ENCODE measurements at places on chromosomes 7 and 10.

DNA sequence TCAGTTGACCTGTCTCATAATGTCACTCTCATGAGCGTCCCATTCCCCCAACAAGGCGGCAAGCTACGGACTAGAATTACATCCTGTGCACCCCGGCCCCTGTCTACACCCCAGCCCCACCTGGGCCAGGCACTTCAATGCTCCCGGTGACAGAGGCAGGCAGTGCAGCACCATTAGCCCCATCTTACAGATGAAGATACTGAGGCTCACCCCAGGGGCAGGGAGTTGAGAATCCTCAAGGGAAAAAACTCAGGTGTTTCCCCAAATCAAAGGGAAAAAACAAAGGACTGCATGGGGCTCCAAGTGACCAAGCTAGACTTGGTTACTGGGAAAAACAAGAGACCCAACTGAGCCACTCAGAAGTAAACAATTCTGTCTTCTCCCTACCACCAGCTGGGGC is 4.5 kb downstream of the DLG5 start:
- no peak for DNase-seq

GRCh38 chr10:119468542-119469324 is 73.8 kb downstream of the RGS10 start:
- no peak for DNase-seq

- DNase-seq, result peak; percentile 81
These were observed 150.0 kb upstream of the RSU1 start for GRCh38 chr10:16966991-16967865.

GRCh38 chr7:120876922-120877321 is 19.0 kb upstream of the TSPAN12 start:
- DNase-seq, result no peak

- DNase-seq, result peak; percentile 37
These were observed 118.1 kb downstream of the PTPRN2 start for GRCh38 chr7:158469396-158470051.

GRCh38 chr10:48901319-48901718 is 38.3 kb downstream of the LRRC18 start:
- DNase-seq, result no peak

DNA sequence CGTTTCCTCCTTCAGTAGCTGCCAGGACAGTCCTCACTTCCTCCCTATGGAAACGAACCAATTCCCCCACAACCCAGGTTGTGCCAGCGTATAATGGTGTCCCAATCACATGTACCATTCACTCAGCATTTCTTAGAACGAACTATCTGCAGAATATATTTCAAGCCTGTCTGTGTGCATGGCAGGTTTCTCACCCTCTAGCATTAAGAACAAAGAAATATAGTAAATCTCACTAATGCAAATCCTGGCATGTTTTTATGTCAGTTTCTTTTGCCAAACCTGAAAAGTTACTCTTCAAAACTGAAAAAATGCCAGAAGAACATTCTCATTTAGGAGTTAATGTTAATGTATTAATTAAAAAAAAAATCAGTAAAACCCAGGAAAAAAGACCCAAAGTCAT is 405.9 kb upstream of the KLF6 start:
- DNase-seq, result no peak

GRCh38 chr10:113140143-113141011 is 190.3 kb downstream of the TCF7L2 start:
- DNase-seq, result no peak

GRCh38 chr10:103852856-103853255 is 2.5 kb downstream of the SH3PXD2A start:
- DNase-seq, result peak; percentile 69

DNA sequence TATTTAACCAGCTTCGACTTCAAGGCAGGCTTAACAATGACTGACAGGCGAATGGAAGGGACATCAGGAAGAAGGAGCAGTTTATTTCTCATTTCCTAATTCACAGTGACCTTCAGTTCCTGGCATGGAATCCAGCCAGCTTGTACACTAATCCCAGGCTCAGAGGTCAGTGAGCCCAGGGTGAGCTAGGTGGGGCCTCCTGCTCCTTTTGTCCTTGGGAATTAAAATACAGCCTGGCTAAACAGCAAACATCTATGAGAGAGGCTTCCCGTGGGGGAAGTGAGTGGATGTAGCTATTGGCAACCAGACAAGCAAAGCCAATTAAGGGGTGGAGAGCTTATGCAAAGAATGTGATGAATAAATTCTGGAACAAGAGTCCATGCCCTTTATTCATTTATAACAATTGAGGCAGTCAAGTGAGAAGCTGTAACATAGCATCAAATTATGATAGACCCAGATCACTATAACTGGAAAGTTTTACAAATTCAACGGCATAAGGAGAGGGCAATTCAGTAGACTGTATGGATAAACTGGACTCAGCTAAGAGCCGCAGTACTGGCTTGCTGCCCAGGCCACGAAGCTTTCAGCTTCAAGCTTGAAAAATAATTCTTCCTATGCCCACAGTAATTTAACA is 57.1 kb downstream of the STK17A start:
- no peak for DNase-seq

DNA sequence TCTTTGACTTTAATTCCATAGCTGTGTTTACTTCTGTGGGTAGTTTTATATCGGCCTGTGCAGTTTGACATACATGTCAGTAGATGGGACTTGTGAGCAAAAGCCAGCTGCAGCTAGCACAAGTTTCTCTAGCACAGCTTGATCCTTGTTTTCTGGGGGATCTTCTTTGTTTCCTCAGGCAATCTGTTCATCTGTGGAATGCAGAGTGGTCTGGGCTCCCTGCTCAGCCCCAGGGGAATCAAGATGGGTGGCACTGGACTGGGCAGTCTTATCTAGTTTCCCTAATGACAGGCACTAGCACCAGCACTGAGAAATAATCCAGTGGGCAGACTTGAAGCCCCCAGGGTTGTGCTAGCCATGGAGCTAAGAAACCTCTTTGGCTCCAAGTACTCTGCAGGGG is 40.8 kb downstream of the CYP2C19 start:
- DNase-seq, result no peak

DNA sequence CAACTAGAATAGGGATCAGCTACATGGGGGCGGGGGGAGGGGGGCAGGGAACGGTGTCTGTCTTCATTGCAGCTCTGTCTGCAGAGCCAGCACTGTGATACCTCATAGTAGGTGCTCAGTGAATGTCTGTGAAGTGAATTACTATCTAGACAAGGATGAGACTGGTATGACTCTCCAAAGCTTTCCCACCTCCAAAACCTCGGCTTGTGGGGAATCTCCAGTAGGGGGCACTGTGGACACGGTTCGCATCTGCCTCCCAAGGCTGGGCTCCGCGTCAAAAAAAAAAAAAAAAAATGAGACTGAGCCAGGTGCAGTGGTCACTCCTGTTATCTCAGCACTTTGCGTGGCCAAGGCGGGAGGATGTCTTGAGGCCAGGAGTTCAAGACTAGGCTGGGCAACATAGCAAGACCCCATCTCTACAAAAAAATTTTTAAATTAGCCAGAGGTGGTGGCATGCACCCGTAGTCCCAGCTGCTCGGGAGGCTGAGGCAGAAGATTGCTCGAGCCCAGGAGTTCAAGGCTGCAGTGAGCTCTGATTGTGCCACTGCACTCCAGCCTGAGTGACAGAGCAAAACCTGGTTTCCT is 9.6 kb downstream of the TRIM56 start:
- peak; percentile 46 for DNase-seq

DNA sequence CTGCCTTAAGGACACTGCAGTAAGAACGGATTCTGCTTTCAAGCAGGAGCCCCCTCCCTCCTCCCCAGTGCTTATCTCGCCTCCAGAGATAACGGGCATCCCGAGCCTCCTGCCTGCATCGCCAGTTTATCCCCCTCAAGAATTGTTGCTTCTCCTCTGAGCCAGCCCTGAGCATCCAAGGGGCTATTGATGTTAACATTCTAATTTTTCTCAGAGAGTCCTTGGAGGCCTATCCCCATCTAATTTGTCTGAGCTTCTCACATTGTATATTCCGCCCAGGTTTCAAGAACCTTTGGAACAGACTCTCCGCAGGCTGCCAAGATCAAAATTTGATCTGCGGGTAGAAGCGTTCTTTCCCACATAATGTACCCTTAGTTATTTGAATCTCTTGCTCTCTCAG is 180.0 kb downstream of the GFRA1 start:
- no peak for DNase-seq

GRCh38 chr7:45578467-45578866 is 4.3 kb downstream of the ADCY1 start:
- no peak for DNase-seq

DNA sequence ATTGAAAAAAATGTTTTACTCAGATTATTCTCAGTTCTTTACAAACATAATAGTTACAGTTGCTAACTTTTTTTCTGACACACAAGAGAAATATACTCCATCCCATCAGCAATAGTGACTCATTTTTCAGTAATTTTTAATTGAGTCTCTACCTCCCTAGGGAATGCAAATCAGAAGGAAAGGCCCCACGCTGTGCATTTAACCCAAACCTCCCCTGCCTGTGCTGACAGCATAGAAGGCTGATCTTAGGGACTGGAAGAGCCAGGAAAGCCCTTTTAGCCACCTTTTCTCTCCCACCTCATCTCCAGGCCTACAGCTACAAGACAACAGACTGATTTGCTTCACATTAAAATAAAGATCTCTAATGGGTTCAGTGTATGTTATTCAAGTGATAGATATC is 24.7 kb upstream of the PIK3CG start:
- DNase-seq, result no peak

- DNase-seq, result no peak
These were observed 2.5 kb downstream of the HPSE2 start for GRCh38 chr10:99233000-99233688.

- no peak for DNase-seq
These were observed 132.6 kb downstream of the VTI1A start for GRCh38 chr10:112579578-112579977.

- no peak for DNase-seq
These were observed 48.5 kb upstream of the NXPH1 start for GRCh38 chr7:8384901-8385300.
